Activated CD8-positive, alpha-beta memory T cell treated with anti-CD3 and anti-CD28 coated beads, Interleukin-2, amount 50 U/mL, for 48 hours (primary cell): ENCODE measurements at places on chromosomes 12 and 14.
A peak's percentile ranks its signal among the peaks of the same experiment; 100 is the strongest.

- DNase-seq, result no peak
Measured at GRCh38 chr12:80862531-80862930, 75.2 kb downstream of the LIN7A start.

DNA sequence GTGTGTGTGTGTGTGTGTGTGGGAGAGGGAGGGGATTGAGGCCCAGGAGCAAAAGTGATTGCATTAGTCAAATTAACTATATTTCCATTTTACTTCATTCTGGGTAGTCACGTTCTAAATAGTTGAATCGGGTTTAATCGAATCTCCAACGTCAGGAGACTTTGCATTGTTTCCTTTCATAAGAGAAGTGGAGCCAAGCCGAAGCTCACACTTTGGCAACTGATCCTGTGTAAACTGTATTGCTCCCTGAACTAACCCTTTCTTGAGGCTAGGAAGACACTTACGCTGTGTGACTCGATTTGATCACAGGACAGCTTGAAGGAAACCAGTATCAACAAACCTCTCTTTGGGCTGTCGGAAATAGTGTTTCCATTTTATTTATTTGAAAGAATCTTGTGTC lies 363.4 kb upstream of the ATP2B1 start:
- DNase-seq, result no peak

GRCh38 chr14:24673534-24674203 lies 39.7 kb upstream of the GZMB start:
- DNase-seq, result peak; percentile 78

GRCh38 chr14:99937475-99938244 lies 127.6 kb upstream of the EVL start:
- no peak for DNase-seq

- peak; percentile 79 for DNase-seq
Measured at GRCh38 chr12:1691123-1692007, 495 bp downstream of the ADIPOR2 start.

- no peak for DNase-seq
Measured at GRCh38 chr12:108955225-108955835, 65.5 kb downstream of the SVOP start.

DNA sequence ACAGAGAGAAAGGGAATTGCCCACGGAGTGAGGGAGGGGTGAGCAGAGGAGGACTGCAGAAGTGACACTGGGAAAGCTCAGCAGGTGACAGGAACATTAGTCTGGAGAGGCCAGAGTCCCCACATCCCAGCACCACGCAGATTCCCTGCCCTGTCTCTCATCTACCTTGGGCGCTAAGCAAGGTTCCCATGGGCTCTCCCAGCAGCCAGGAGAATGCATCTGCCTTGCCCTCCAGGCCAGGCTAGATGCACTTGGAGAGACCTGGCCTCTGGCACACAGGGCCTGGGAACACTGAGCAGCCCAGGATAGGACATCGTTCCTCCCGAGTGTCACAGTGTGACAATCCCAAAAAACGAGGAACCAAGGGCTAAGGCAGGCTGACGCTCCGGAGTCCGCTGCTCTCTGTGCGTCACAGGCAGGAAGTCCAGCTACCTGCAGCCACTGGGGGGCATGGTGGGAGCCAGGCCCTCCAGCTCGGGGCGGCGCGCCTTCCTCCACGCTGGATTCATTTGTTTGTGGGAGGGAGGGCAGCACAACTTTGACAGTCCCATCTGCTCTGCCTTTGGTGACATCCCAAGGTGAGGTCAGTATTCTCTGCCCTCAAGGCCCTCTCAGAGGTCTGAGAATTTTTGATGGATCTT lies 5.4 kb upstream of the NGB start:
- DNase-seq, result no peak
